NCI-H2081 treated with DMSO at 0.1 percent for 48 hours (cell line): ENCODE measurements at places on chromosomes 7 and 10.

GRCh38 chr7:55526329-55526728, 46.0 kb downstream of the VOPP1 start:
- no peak for DNase-seq

DNA sequence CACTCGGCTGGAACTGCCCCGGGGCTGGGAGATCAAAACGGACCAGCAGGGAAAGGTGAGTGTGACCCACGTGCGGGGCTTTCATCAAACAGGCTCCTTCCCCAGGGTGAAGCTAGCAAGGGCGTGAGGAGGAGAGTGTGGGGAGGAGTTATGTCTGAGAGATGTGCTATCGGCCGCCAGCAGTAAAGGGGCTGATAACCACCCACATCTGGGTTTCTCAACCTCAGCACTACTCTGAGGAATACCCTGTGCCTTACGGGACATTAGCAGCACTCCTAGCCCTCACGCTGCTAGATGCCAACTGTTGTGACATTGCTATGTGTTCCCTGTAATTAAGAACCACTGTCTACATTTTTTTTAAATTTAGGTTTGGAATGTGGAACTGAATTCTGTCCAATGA, 113.9 kb upstream of the STK17A start:
- no peak for DNase-seq

GRCh38 chr10:103812432-103812831, 42.9 kb downstream of the SH3PXD2A start:
- no peak for DNase-seq

- no peak for DNase-seq
Observed at GRCh38 chr10:124715439-124715838, 28.7 kb downstream of the FAM53B start.

- DNase-seq: no peak
Observed at GRCh38 chr10:86971232-86971991, 3.1 kb downstream of the ADIRF start.

- no peak for DNase-seq
Observed at GRCh38 chr7:92614660-92615174, 24.5 kb upstream of the FAM133B start.
